ENCODE measurements at places on chromosomes 11 and 22.

GRCh38 chr22:20639343-20639742, 131.9 kb downstream of the MED15 start:
- no peak for DNase-seq

- no peak for DNase-seq
Observed at GRCh38 chr11:37642296-37642695, 1044.3 kb upstream of the RAG2 start.

GRCh38 chr11:123045101-123045500, 16.8 kb downstream of the HSPA8 start:
- no peak for DNase-seq

DNA sequence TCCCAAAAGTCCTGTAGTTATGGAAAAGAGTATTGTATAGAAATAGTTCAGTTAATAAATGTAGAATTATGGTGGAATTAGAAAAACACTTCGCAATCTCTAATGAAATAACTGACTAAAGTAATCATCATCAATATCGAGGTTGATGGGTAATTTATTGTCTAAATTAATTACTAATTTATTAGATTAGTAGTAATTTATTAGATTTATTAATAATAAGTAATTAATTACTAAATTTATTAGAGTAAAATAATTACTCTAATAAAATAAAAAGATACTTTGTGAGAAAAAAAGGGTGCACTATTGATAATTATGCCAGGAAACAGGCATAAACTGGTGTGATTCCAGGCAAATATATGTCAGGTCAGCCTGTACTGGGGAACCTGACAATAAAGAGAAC, 455.6 kb downstream of the AASDHPPT start:
- no peak for DNase-seq

- no peak for DNase-seq
Observed at GRCh38 chr11:94106716-94107115, 21.9 kb upstream of the PANX1 start.

GRCh38 chr22:45453764-45454163, 40.3 kb downstream of the RIBC2 start:
- no peak for DNase-seq

DNA sequence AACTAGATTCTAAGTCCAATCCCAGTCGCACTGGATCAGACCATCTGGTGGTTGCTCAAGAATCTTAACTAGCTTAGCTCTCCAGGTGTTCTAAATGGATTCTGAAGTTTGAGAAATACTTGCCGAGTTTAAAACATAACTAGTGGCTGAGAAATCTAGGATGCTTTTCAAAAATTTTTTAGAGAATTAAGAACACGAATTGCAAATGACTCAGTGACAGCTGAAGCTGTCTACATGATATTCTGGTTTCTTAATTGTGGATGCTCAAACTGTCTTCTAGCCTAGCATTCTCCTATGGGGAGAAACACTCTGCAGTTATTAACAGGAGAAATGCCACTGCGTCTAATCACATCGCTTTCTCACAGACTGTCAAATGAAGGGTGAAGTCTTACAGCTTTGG, 20.2 kb upstream of the TP53AIP1 start:
- DNase-seq = no peak

DNA sequence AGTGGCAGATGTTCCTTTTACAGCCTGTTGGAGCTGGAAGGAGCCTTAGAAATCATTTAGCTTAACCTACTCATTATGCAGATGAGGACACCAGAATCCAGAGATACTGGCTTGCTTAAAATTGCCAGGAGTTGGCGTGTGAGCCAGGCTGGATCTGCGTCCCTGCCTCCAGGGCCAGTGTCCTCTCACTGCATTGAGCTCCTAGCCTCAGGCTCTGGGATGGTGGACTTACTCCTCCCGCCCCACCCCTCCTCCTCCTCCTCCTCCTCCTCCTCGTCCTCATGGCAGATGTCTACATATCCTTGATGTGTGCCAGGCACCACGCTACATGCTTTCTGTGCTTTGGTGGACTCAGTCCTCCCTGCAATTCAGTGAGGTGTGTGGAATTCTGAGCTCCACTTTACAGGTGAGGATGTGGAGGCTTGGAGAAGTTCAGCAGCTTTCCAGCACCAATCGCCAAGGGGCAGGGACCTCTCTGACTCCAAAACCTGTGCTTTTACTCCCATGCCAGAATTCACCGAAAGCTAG, 24.1 kb downstream of the ADAMTS15 start:
- DNase-seq = no peak

Measured in erythroblast (primary cell).